AG09319 (cell line): ENCODE measurements at places on chromosomes 7 and 10.

GRCh38 chr7:966291-967069 is 8.9 kb downstream of the COX19 start:
- no peak for DNase-seq

DNA sequence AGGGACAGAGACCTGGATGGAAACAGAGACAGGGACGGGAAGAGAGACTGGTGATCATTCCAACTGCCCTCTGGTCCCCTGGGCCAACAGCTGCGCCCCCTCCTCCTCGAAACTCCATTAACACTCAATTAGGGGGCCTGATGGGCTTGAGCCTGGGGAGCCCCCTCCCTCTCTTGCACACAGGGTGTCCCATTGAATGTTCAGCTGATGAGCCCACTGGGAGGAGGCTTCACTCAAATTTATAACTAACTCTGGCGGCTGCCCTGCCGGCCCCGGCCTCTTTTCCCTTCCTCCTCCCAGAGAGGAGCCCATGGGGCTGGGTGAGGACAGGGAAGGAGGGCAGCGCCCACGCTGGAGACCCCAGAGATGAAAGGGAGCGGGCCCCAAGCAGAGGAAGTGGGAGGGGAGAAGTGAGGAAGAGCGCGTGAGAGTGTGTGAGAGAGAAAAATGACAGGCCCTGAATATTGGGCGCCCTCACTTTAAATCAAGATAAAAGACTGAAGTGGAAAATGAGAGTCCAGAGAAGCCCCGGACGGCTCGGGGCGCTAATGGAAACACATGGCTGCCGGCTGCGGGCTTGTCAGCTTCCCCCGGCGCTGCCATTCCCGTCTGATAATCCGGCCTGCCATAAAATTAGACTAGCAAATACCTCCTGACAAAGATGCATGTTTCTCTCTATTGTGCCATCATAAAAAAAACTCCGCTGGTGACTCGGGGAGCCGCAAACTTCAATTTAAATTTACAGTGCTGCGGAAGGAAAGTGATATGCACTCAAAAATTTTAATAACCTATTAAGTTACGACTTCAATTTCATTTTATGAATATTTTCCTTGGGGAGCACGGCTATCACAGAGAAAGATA is 58.0 kb upstream of the PAX2 start:
- DNase-seq: no peak

DNA sequence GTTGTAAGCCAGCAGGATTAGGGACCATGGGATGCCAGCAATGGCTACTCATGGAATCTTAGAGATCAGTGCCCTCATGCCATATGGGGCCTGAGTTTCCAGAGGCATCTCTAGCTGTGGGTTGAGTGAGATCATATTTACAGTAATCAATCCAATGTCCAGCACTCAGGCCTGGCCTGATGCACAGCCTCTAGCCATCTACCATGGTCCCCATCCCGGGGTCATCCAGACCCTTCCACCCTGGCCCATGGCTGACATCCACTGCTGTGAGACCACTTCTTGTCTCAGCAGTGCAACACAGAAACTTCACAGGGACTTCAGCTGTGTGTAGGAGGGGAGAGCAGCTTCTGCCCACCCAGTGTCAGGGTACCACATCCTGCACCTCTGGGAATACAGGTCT is 6.5 kb upstream of the ADCY1 start:
- DNase-seq: no peak

- no peak for DNase-seq
Observed at GRCh38 chr7:139875821-139876241, 46.8 kb downstream of the TBXAS1 start.

DNA sequence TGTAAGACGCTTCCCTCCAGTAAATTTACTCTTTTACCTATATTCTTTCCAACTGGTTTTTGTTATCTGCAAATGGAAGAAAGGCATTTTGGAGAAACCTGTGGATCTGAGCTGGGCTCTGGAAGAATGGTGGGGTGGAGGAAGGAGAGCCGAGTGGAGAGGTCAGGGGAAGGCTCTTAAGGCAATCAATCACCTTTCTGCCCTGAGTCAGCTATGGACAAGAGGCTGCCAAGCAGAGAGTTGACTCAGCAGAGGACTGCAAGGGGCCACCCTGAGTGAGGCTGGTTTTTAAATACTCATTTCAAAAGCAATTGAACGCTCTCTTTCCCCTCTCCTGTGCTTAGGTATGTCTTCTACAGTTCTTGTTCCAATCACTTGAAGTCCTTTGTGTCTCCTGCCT is 81.8 kb downstream of the SPAG6 start:
- no peak for DNase-seq

- DNase-seq: no peak
Observed at GRCh38 chr7:125089171-125089570, 159.5 kb upstream of the POT1 start.
